ENCODE measurements at places on chromosomes 1 and 21.

- no peak for DNase-seq
Measured at GRCh38 chr1:244821134-244821533, 14.3 kb upstream of the COX20 start.

DNA sequence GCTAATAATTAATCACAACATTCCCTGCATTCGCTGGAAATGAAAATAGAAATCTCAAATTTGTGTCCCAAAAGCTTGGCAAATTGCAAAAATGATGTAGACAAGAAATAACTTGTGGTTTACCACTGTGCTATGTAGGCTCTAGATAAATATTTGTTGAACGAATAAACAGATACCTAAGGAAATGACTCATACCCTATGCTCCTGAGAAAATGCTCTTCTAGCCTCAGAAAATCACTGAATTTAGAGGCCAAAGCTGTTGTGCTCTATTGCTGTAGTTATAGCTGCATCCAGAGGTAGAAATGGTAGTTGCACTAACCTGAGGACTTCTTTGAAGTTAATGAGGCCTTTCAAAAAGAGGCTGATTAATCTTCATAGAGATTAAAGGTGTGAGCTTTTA is 142.0 kb upstream of the ZNHIT6 start:
- DNase-seq, result no peak

DNA sequence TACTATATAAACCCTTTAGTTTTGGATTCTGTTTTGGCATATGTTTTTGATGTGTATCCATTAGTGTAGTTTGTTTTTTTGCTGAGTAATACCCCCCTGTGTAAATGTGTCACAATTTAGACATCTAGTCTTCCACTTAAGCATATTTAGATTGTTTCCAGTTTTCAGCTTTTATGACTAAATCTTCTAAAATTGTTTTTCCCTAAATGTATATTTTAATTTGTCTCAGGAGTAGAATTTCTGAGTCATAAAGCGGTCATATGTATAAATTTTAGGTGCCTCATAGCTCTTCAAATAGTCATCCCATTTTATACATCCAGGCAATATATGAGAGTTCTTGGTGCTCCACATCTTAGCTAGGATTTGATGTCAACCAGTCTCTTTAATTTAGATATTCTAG is 1348.0 kb downstream of the MRPL39 start:
- DNase-seq, result no peak

- no peak for DNase-seq
Measured at GRCh38 chr1:162987866-162988265, 81.3 kb upstream of the RGS4 start.

DNA sequence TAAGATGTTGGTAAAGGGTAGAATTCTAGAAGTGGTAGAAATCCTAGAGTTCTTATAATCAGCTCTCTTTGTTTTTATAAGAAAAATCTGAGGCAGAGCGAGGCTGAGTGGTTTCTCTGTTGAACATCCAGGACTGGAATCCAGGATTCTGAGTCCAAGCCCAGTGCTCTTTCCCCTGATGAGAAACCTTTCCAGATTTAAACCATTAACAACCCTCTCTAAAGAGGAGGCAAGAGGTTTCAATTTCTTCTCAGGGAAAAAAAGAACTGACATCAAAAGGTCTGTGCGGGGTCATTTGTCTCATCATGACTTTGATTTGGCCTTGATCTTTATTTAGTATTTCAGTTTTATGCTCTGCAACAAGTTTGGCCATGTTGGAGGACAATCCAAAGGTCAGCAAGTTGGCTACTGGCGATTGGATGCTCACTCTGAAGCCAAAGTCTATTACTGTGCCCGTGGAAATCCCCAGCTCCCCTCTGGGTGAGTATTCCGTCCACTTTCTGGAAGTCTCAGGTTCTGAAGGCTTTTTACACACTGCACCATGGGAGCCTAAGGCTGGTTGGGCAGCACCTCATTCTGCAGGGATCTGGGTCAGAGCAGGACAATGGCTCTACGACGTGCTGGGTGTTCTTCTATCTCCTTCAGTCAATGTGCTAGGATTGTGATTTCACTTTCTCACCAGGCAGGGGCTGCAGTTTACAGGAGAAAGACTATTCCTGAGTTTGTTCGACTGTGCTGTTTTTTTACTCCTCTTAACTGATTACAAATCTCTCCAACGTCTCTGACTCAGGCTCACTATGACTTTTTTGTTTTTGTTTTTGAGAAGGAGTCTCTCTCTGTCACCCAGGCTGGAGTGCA is 18.9 kb upstream of the CCT8 start:
- no peak for DNase-seq

GRCh38 chr1:95117207-95118066 is at the start of gene TLCD4:
TSS of gene TLCD4 (plus strand) at chr1:95117355. CDS start at chr1:95143902, 26,547 bp downstream.
- DNase-seq, result peak; percentile 9

DNA sequence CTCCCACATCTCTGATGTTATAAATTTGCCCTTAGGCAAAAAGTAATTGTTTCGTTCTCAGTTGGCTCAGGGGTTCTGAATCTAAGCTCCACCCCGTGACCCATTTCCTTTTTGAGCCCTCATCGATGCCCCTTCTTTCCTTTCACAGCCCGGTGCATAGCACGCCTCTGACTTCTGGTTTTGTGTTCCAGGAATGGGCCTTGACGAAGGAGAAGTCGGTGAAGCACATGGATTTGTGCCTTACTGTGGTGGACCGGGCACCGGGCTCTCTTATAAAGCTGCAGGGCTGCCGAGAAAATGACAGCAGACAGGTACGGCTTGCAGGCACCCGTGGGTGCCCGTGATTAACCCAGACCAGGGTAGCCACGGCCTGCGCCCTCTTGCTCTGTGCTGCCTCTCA is 151.9 kb downstream of the PGBD5 start:
- no peak for DNase-seq

DNA sequence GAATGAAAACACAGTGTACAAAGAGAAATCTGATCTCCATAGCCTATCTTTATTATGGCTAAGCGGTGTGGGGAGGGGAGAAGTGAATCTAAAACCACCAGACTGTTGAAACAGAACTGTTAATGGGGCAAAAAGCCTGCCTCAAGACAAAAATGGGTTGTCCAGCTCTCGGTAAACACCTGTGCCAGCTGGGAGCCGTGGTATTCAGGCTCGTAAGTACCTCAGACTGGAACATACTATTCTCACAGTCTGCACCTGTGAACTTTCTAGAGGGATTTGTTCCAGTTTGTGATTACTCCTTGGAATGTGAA is 42.7 kb upstream of the ATP1A1 start:
- DNase-seq, result no peak

- no peak for DNase-seq
Measured at GRCh38 chr1:75341537-75341936, 207.3 kb downstream of the LHX8 start.

DNA sequence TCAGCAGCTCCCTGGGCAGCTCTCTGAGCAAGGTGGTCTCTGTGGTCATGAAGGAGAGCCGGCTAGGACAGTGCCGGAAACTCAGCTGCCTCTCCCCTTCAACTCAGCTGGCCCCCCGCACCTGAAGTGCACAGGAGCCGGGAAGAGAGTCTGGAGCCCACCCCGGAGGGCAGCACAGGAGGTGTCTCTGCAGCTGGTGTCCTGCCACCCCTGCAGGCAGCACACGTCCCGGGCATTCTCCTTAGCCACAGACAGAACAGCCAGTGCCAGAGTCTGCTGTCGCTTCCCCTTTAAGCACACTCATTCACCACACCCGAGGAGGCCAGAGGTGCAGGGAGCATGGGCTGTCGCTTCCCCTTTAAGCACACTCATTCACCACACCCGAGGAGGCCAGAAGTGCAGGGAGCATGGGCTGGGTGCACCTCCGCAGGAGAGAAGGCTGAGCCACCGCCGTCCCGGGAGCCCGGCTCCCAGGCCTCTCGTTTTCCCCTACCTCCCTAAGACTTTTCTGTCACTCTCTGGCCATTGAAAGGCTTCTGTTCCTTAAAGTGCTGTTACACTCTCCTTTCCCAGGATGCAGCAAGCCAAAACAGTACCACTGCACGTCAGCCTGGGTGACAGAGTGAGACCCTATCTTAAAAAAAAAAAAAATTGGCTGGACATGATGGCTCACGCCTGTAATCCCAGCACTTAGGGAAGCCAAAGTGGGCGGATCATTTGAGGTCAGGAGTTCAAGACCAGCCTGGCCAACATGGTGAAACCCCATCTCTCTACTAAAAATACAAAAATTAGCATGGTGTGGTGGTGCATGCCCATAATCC is 16.9 kb upstream of the SAMD11 start:
- DNase-seq, result no peak

DNA sequence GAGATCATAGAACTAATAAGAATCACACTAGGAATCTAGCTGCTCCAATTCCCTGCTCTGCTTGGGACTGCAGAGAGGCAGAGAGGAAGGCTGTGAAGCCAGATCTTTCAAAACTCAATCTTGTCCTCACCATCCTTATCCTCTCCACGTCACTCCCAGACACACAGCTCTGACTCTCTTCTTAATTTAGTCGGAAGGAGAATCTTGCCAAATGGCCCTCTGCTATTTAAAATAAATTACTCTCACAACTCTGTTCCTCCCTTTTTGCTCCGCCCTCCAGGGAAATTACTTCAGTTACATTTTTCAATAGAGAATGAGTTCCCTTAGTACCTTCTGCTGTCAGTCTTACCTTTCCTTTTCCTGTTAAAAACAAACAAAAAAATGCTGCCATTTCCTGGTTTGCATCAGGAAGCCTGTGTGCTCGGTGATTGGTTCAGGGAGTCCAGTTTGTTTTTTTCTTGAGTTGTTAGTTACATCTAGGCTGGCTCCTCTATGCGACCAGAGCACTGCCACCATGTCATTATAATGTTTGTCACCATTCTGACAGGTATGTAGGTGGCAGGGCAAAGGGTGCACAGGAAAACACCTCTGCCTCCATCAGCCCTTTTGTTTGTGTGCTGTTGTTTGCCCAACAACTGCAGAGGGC is 80.1 kb downstream of the FCRL5 start:
- DNase-seq, result no peak

GRCh38 chr1:159853417-159854115 is 8.9 kb downstream of the VSIG8 start:
- no peak for DNase-seq

DNA sequence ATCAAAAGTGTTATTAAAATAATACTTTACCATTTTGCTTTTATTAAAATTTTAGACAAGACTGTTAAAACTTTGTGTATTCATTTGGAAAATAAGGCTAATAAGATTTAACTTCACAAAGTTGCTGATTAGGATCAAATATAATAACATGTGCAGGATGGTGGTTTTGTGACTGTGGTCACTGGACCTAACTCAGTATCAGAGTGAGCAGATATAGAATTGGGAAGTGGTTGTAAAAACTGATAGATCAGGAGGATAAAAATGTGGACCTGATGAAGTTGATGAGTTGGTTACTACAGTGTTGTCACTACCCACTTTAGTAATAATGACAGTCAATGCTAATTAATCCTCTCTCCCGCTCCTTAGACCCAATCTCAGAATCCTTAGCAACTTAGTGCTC is 186.4 kb downstream of the AKT3 start:
- no peak for DNase-seq

DNA sequence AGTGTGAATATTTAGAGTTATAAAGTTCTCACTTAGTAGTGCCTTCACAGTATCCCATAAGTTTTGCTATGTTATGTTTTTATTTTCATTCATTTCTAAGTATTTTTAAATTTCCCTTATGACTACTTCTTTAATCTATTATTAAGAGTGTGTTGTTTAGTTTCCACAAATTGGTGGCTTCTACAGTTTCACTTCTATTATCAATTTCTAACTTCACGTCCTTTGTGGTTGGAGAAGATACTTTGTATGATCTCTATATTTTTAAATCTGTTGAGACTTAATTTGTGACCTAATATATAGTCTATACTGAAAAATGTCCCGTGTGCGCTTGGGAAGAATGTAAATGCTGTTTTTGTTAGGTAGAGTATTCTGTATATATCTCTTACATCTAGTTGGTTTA is 11.7 kb downstream of the CHIA start:
- DNase-seq, result no peak

- DNase-seq, result no peak
Measured at GRCh38 chr1:12621346-12622335, 3.6 kb upstream of the DHRS3 start.

DNA sequence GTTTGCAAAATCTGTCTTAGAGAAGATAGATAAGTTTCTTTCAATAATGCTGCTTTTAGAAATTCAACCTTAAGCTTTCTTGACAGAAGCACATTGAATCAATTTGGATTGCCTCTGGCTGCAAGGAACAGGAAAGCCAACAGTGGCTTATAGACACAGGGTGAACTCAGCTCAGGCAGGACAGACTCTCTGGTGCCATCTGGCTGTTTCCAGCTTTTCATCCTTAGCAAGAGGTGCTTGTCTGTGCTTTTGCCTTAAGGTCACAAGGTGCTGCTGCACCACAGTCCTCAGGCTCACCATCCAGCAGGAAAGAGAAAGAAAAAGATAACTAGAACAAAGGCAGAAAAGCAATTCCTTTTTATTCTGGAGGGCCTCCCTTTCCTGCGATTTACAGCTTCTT is 93.7 kb upstream of the ETS2 start:
- no peak for DNase-seq

DNA sequence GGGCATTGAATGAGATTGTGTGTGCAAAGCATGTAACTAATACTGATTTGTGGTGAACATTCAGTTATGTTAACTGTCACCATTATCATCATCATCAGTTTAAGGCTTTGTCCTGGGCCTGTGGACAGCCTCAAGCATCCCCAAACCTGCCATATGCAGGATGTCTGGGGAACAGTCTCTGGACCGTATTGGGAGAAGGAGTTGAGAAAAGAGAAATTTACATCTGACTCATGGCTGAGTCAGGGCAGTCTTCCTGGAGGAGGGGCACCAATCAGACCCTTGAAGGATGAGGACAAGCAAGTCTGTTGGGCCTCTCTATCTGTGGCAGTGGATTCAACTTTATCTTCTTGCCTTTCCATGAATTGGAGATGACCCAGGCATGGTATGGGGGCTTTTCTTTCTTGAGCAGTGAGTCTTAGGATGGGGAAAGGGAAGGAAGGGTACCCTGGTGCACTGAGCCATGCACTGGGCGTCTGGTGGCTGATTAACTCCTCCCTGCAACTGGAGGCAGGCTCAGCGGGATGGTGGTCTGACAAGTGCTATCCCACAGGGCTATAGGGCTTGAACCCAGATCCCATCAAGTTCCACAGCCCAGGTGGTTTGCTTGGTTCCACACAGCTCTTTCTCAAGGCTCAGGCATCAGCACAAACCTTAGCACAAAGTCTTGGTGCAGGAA is 2.9 kb downstream of the PADI3 start:
- no peak for DNase-seq

- no peak for DNase-seq
Measured at GRCh38 chr1:3018051-3018471, 3.2 kb upstream of the ACTRT2 start.

- no peak for DNase-seq
Measured at GRCh38 chr21:31498985-31499384, 154.9 kb upstream of the TIAM1 start.

DNA sequence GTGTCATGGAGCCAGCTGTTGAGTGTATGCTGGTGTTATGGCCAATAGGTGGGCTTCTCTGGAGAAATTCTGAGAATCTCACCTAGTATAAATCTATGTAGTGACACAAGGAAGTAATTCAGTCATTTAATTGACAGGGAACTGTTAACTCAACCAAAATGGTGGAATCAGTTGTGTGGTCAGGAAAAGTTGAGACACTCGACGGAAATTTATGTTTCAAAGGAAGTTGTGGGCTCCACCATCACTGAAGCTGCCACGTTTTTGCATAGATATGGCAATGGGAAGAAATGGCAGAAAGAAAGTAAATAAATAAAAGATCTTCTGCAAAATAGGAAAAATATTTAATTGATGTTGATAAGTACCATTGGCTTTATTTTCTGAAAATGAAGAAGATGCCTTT is 84.5 kb downstream of the ATP6V1G3 start:
- DNase-seq, result no peak

GRCh38 chr1:153663211-153663610 is 4.7 kb downstream of the SNAPIN start:
- no peak for DNase-seq

GRCh38 chr1:27136998-27137542 is 17.9 kb downstream of the SLC9A1 start:
- peak; percentile 51 for DNase-seq

- no peak for DNase-seq
Measured at GRCh38 chr1:89098857-89099256, 27.1 kb downstream of the GBP2 start.
